Uterus (tissue), 4 donors: ENCODE measurements at places on chromosomes 11 and 22. TPM values are rescaled to one million over a fixed set of nuclear protein-coding genes. Genes with fewer than 3 reads are reported as not detected.

- DNase-seq: no peak
These were observed 11.4 kb downstream of the GNB1L start for GRCh38 chr22:19843107-19843856.

GRCh38 chr22:27075028-27075678 lies 417.8 kb downstream of the MIAT start:
- DNase-seq: no peak

- DNase-seq: no peak
These were observed 31.1 kb upstream of the RDX start for GRCh38 chr11:110327508-110327907.

DNA sequence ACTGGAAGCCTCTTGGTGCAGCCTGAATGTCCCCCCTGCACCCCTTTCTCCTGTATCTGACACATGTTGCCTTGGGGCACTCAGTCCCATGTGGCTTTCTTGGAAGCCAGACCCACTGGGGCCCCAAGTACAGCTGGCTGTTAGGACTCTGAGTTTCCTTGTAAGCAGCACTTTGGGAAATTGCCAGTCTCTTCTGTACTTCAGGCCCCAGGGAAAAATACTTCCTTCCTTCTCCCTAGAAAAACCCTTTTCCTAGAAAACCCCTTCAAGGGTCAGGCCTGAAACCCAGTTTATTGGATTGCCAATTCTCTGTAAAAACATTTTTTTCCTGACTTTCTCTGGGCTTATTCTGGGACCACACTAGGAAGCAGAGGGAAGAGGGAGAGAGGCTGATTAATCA lies 360.3 kb downstream of the TENM4 start:
- DNase-seq: no peak

DNA sequence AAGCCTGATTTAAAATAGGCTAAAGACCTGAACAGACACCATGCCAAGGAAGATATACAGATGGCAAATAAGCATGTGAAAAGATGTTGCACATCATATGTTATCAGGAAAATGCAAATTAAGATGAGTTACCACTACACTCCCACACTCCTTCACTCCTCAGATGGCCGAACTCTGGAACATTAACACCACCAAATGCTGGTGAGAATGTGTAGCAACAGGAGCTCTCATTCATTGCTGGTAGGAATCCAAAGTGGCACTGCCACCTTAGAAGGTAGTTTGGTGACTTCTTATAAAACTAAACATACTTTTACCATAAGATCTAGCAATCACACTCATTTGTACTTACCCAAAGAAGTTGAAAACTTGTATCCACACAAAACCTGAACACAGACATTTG lies 2047.3 kb downstream of the LRRC4C start:
- DNase-seq: no peak

DNA sequence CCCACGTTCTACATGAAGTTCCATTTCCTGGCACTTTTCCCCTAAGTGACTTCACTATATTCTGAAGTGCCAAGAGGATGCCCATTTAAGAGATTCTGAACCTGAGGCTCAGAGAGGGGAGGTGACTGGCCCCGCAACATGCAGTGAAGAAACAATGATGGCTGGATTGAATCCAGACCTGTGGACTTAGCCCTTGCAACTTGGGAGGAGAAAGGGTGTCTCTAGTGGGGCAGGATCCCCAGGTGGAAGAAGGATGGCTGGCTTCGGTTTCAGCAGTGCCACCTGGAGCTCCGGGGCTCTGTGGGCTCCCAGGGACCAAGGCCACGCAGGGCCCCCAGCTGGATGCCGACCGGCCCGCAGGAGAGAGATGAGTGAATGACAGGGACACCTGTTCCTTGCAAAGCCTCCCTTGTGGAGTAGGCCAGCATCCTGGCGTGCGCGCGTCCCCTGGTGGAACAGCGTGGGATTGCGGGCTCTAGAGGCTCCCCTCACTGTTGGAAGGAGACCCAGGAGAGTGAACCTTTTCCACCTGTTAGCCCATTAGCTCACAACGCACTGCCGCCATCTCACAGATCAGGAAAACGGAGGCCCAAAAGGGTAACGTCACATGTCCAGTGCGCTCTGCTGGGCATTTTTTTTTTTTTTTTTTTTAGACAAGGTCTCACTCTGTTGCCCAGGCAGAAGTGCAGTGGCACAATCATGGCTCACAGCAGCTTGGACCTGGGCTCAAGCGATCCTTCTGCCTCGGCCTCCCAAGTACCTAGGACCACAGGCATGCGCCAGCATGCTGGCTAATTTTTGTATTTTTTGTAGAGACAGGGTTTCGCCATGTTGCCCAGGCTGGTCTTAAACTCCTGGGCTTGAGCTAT lies 104.7 kb downstream of the KIAA1671 start:
- DNase-seq: peak; percentile 37

DNA sequence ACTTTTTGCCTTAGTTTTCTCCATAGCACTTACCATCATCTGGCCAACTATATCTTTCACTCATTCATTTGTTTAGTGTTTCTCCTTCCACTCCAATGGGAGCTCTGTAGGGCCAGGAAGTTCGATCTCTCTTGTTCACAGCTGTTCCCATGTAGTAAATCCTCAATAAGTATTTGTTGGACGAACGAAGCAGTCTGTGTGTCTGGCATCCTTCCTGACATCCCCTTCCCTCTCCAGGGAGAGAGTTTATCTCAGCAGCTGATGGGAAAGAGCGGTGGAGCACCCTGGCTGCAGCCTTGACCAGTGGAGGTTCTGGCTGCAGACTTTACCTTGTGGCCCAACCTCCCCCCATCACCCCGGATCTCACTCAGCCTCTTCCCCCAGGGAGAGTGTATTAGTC lies 141.7 kb downstream of the CHST1 start:
- DNase-seq: no peak

GRCh38 chr22:41469218-41469851 lies 418 bp downstream of the ACO2 start:
- DNase-seq: no peak

- no peak for DNase-seq
These were observed 105.7 kb upstream of the LUZP2 start for GRCh38 chr11:24391167-24391566.

- DNase-seq: peak; percentile 52
These were observed 16.8 kb downstream of the LSP1 start for GRCh38 chr11:1869427-1870325.

DNA sequence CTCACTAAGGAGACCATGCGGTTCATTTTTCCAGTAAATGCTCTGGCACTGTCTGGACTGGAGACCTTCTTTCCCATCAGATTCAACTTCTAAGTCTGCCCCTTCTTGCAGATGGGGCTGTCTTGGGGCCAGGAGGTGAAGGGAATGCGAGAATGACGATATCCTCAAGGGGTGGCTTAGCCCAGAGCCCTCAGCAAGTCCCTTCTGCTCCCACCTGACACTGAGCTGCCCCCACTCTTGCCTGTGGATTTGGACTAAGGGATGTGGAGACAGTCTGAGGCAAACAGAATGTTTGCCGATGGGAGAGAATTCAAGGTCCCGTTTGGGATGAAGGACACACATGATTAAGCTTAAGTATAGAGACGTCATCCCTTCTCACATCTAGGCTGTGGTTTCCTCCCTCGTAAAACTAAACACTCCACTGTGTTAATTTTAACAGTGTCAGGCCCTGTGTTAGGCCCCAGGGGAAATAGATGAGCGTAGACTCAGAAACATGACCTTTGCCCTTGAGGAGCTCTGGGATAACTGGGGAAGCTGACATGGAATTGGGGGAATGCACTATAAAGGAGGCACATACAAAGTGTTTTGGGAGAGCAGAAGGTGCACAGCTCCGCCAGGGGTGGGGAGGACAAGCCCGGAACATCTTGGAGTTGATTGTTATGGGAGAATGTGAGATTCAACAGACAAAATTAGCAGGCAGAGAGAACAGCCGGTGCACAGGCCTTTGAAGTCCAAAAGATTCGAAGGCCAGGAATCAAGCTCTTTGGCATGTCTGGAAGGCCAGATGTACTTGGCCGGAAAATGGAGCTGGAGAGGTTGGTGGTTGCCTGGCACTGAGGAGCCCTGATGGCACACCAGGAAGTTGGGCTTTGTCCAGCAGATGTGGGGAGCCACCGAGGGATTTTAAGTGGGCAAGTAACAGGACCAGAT lies 71.6 kb downstream of the ST3GAL4 start:
- no peak for DNase-seq

GRCh38 chr11:97430877-97431276 lies 1041.1 kb downstream of the JRKL start:
- no peak for DNase-seq

- DNase-seq: no peak
These were observed 151.1 kb upstream of the CHORDC1 start for GRCh38 chr11:90373971-90374370.

DNA sequence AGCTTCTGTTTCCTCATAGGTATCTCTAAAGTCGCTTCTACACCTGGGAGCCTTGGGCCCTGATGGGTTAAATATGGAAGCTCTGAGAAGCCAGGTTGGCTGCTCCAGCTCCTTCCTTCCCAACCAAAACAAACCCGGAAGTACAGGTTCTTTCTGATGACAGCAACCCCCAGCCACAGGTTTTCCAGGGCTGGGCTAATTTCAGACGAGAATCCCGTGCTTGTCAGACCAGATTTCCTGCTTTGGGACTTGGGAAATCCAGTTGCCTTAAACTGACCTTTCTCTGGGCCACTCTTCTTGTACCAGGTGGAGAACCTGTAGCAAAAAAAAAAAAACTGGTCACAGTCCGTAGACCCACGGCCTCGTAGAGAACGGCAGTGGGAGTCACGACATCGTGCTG lies 51.9 kb downstream of the RBX1 start:
- DNase-seq: no peak

- no peak for DNase-seq
These were observed 105.4 kb upstream of the FSHB start for GRCh38 chr11:30125456-30125855.

- no peak for DNase-seq
These were observed 3.5 kb downstream of the CHRM4 start for GRCh38 chr11:46387919-46388618.

Gene OR51A2
- total RNA-seq: not detected

Gene DAGLA
- total RNA-seq: 0.51 TPM

Gene MISFA
- total RNA-seq: 5.6 TPM

Gene MYO7A
- total RNA-seq: 5.8 TPM

Gene PSMD13
- 93.0 TPM for total RNA-seq

Gene MPZL2
- 191 TPM for total RNA-seq

Gene SYT9
- not detected for total RNA-seq

Gene SULT4A1
- not detected for total RNA-seq

Gene KCNJ11
- total RNA-seq: not detected

Gene NXPE1
- not detected for total RNA-seq

Gene HTR3A
- not detected for total RNA-seq
